Pancreas (tissue), 10 donors: ENCODE measurements at places on chromosomes 1 and 21.

GRCh38 chr1:106785176-106785575 is 271.3 kb upstream of the PRMT6 start:
- no peak for DNase-seq

GRCh38 chr1:208133355-208133754 is 110.8 kb downstream of the PLXNA2 start:
- DNase-seq: no peak

GRCh38 chr1:225944951-225945350 is 3.9 kb upstream of the LEFTY2 start:
- no peak for DNase-seq

- no peak for DNase-seq
Measured at GRCh38 chr1:212366901-212367300, 47.8 kb downstream of the PACC1 start.

- DNase-seq: no peak
Measured at GRCh38 chr1:213617133-213617532, 370.6 kb upstream of the PROX1 start.

GRCh38 chr1:23196627-23197328 is 20.5 kb downstream of the HTR1D start:
- no peak for DNase-seq

GRCh38 chr1:10379101-10379620 is 19.7 kb upstream of the PGD start:
- no peak for DNase-seq
